ENCODE measurements at places on chromosomes 6 and 20. TPM values are rescaled to one million over a fixed set of nuclear protein-coding genes. Genes with fewer than 3 reads are reported as not detected.

GRCh38 chr6:131776985-131777384 is 30.8 kb upstream of the ENPP1 start:
- H3K27ac ChIP-seq = no peak overlapping the region
- no peaks in the 10 kb centered on the region for H3K27me3 ChIP-seq
- no peak overlapping the region for H3K4me3 ChIP-seq
- H3K36me3 ChIP-seq = no peaks in the 10 kb centered on the region

DNA sequence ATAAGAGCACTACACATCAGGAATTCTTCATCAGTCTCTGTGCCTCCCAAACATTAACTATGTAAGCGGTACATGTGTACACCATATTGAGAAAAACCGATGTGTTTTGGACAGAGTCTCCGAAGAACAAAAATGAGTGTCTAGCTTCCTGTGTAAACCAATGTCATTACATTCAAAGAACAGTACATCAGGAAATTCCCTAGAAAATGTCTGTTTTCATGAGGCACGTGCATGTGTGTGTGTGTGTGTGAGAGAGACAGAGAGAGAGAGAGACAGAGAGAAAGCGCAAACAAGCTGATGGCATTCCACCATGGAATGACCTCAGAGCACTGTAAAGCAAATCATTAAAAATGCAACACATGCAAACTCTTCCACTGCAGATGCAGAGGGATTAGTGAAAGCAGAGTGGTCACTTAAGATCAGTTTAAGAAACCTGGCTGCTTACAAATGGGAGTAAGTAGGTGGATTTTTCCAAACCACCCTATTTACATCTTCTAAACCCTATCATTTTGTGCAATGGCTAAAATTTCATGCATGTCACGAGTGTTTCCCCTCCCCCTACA is 133.9 kb downstream of the HIVEP2 start:
- no peak for DNase-seq
- no peaks in the 10 kb centered on the region for H3K27me3 ChIP-seq
- H3K4me3 ChIP-seq = no peak overlapping the region
- H3K4me1 ChIP-seq = no peaks in the 10 kb centered on the region
- H3K36me3 ChIP-seq = no peaks in the 10 kb centered on the region

Gene PDE10A
- total RNA-seq = 7.4 TPM

Gene PRKN
- total RNA-seq = 9.7 TPM

Gene OGFR
- 46.6 TPM for total RNA-seq

Gene JARID2
- 6.1 TPM for total RNA-seq

DNA sequence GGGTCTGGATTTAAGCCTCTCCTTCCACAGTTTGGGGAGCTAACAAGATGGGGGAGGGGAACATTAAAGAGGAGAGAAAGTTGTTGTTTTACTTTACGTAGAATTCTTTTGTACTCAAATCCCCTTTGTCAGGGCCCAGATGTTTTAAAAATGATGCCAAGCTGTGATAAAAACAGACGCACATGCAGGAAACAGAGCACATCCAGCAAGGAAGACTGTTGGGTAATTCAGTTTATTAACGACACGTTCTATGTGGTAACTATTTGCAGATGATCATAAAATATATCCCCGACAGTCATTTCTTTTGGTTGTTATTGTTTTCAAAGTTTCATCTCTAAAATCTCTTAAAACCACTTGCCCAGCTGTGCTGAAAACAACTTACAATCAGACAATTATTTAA is 307.0 kb upstream of the PRDM1 start:
- H3K36me3 ChIP-seq = no peaks in the 10 kb centered on the region
- H3K4me1 ChIP-seq = no peaks in the 10 kb centered on the region
- H3K27ac ChIP-seq = no peak overlapping the region
- no peaks in the 10 kb centered on the region for H3K27me3 ChIP-seq
- no peak overlapping the region for H3K4me3 ChIP-seq
- DNase-seq = no peak

Gene RFX6
- total RNA-seq = not detected

Gene FAM8A1
- 70.4 TPM for total RNA-seq

DNA sequence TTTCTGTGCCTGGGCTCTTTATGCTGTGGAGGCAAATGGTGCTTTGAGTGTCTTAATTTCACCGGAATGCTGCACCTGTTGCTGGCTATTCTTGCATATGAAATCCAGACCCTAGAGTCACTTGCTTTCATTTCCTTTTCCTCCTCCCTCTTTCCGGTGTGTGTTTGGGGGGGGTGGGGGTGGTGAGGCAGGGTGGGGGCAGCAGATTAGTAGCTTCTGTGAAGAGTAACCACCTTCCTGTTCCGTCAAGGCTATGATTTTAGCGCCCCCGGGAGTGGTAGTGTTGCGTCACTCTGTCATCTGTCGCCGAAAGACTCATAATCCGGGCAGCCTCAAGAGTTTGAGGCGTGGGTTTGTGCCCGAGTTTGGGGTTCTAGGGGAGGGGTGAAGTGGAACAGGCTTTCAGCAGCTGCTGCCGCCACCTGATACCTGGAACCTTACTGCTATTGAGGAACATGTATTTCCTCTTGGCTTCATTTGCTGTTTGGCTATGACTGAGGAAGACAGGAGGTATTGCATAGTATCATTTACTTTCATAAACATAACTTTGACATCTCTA is 49.1 kb downstream of the UTRN start:
- H3K27ac ChIP-seq = no peak overlapping the region
- DNase-seq = no peak
- H3K36me3 ChIP-seq = no peaks in the 10 kb centered on the region
- no peaks in the 10 kb centered on the region for H3K27me3 ChIP-seq

Gene SEMG2
- not detected for total RNA-seq

DNA sequence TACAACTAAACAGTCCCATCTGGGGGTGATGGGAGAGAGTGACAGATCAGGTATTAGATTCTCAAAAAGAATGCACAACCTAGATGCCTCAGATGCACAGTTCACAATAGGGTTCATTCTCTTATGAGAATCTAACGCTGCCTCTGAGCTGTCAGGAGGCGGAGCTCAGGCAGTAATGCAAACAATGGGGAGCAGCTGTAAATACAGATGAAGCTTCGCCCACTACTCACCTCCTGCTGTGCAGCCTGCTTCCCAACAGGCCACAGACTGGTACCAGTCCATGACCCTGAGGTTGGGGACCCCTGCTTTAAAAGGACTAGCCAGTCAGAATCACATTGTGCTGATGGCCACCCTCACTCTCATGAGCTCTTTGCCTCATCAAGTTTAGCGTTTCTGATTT is 247.0 kb upstream of the KCNQ5 start:
- no peaks in the 10 kb centered on the region for H3K4me1 ChIP-seq
- H3K4me3 ChIP-seq = no peak overlapping the region
- H3K36me3 ChIP-seq = no peaks in the 10 kb centered on the region
- no peak for DNase-seq

DNA sequence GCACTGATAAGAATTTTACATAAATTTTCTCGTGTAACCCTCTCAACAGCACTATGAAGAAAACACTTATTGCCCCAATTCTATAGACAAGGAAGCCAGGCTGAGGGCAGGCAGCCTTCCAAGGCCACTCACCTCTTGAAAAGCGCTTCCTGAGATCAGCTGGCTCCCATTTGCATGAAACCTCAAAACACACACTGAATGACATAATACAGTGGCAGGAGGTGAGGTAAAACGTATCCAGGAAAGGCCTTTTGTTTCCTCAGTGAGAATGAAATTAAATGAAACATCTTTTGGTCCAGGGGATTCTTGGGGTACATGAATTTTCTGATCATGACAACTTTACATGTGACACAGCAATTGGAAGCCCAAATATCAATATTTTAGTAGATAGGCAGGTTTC is 112.5 kb downstream of the WDR27 start:
- no peak for DNase-seq
- H3K4me3 ChIP-seq = no peak overlapping the region
- peaks cover 7% of the 10 kb centered on the region for H3K4me1 ChIP-seq

DNA sequence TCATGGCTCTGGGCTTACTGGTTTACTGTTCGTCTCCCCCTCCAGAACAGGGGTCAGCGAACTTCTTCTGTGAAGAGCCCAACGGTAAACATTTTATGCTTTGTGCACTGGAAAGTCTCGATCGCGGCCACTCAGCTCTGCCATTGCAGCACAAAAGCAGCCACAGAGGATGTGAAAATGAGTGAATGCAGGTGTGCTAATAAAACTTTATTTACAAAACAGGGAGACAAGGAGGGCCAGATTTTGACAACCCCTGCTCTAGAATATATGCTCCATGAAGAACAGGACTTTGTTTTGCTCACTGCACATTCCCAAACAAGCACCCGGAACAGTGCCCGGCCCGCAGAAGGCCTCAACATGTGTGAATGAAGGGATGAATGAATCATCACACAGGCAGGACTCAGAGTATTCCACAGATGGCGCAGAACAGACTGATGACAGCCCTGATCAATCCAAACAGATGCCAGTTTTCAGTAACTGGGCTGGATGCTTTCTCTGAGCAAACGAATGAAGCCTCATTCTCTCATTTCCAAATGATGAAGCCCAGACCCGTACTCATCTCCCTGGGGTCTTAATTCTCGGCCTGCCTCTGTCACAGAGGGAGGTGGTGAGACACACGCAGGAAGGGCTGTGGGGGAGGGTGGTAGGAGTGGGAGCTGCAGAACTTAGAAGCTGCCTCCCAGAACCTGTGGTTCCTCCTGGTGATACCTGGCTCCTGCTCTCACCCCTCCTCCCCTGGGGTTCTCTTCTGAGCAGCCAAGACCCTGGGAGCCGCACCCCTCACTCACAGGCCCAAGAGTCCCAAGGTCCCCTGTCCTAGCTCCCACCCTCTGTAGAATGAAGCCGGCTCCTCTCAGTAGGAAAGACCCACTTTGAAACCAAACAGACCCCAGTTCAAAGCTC is 196.4 kb downstream of the PREX1 start:
- H3K27me3 ChIP-seq = no peaks in the 10 kb centered on the region
- no peak overlapping the region for H3K27ac ChIP-seq
- H3K36me3 ChIP-seq = peaks cover 11% of the 10 kb centered on the region
- H3K4me1 ChIP-seq = no peaks in the 10 kb centered on the region
- H3K4me3 ChIP-seq = no peak overlapping the region
- no peak for DNase-seq

DNA sequence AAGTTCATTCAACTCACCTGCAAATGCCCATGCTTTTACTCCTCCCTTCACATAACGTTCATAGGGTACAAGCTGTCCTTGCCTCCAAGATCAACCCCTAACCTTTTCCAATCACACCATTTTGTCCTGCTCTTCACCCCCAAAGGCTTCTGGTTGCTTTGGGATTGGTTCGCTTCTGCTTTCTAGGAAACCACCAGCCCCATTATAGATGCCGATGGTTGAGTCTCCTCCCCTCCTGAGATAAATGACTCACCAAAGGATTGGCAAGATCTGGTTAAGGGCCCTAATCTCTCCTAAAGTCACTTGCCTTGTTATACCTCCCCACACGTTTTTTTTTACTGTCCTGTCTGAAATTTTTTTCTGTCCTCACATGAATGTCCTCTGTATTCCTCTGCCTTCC is 311.4 kb downstream of the HACE1 start:
- DNase-seq = no peak
- H3K4me3 ChIP-seq = no peak overlapping the region
- H3K4me1 ChIP-seq = no peaks in the 10 kb centered on the region
- no peaks in the 10 kb centered on the region for H3K27me3 ChIP-seq
- H3K36me3 ChIP-seq = no peaks in the 10 kb centered on the region
- H3K27ac ChIP-seq = no peak overlapping the region

DNA sequence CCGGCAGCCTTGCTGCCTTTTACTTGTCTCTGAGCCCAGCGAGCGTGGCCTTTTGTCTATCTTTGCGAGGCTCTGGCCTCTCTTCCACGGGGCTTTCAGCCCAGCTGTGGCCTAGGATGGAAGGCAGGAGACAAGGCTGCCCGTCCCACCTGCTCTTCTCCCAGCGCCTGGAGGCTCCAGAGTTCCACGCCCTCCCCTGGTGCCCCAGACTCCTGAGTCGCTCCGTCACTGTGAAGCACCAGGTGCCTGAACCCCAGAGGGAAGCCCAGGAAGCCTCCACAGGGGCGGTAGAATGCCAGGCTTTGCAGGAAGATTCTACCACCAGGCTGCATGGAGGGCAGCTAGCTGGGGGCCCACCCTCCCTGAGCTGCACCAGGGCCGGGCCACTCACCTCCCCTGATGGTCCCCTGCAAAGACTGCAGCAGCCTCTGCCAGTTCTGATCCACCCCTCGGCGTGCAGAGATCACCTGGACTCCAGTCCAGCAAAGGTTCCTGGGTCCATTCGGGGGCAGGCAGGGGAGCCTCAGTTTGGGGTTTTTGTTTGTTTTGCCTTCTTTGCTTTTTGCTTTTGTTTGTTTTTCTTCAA is 384.6 kb downstream of the CDH4 start:
- H3K4me1 ChIP-seq = no peaks in the 10 kb centered on the region
- no peak overlapping the region for H3K4me3 ChIP-seq
- H3K27ac ChIP-seq = no peak overlapping the region
- peaks cover 4% of the 10 kb centered on the region for H3K27me3 ChIP-seq
- no peak for DNase-seq

DNA sequence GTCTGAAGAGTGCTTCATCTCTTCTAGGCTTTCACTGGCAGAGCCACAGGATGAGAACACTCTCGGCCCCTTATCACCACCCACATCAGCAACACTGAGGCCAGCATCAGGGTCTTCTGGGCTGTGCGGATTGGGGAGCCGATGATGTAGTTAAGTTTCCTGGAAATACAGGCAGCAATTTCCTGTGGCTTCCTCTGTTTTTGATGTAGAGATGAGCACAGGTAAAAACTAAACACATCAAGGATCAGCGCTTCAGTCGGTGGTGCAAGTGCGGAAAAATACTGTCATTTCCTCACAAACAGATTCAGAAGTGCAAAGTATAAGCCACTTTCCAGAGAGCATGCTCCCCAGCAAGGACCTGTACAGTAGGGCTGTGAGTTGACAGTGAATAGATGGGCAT is 62.6 kb downstream of the BACH2 start:
- no peaks in the 10 kb centered on the region for H3K36me3 ChIP-seq
- no peaks in the 10 kb centered on the region for H3K4me1 ChIP-seq
- no peak overlapping the region for H3K4me3 ChIP-seq
- DNase-seq = no peak

- H3K4me1 ChIP-seq = peaks cover 37% of the 10 kb centered on the region
- H3K36me3 ChIP-seq = no peaks in the 10 kb centered on the region
- peak overlapping the region; percentile 39 for H3K4me3 ChIP-seq
- no peaks in the 10 kb centered on the region for H3K27me3 ChIP-seq
Observed at GRCh38 chr6:146914489-146915483, 289.4 kb upstream of the STXBP5 start.

- no peak for DNase-seq
- H3K27me3 ChIP-seq = no peaks in the 10 kb centered on the region
- H3K36me3 ChIP-seq = no peaks in the 10 kb centered on the region
- no peaks in the 10 kb centered on the region for H3K4me1 ChIP-seq
Observed at GRCh38 chr6:169363590-169363989, 109.9 kb upstream of the THBS2 start.

Data from sigmoid colon (tissue), 7 donors.